ENCODE measurements at places on chromosomes 2 and 18.

- no peak for ATAC-seq
These were observed 1136.0 kb downstream of the SUCLG1 start for GRCh38 chr2:83323038-83323437.

DNA sequence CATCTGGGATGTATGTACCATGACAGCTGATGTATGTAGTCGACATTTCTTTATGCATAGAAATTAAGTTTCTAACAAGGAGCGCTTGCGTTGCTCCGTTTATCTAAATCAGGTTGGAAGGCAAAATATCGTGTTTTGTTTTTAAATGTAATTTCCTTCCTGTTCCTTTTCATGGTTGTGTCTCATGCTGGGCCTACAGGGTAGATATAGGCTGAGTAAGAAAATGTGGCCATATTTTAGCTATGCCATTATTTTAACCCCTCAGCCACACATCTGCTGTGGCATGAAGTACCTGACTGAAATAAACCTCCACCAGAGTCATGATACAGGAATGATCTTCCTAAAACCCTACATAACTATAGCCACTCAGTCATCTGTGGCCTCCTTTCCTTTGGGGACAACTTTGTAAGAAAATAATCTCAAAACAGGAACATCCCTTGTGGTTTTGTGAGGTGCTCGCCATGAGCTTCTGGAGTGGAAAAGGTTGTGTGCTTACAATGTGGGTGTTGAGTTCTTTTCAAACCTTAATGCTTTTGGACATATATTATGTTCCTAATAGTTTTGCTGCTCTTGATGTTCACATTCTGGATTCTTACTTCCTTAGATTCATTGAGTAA, 214.3 kb downstream of the FAM210A start:
- no peak for ATAC-seq

DNA sequence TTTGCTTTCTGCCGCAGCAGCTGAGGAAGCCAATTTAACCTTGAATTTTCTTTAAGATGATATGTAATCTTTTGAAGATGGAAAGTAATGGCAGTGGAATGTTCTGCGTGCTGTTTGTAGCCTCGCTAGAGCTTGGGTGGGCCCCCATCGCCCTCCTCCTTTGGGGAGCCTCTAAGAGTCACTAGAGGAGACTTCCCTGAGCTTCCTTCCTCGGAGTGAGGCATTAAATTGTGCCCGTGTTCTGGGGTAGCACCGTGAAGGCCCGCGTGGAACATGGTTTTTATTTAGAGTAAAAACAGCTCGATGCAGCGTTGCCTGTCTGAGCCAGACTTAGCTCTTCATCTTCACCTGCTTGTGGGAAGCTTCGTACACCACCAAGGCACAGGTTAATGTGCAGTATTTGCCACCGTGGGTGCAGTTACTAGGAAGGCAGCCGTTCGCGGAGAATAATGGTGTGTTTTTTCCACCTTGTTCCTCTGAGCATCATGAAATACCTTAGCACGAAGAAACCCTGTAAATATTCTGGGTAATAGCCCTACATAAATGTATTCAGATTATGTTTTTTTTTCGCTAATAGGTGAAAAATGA, 38.5 kb downstream of the NCK2 start:
- no peak for ATAC-seq

- no peak for ATAC-seq
These were observed 4.2 kb downstream of the ADCY3 start for GRCh38 chr2:24915796-24916195.

DNA sequence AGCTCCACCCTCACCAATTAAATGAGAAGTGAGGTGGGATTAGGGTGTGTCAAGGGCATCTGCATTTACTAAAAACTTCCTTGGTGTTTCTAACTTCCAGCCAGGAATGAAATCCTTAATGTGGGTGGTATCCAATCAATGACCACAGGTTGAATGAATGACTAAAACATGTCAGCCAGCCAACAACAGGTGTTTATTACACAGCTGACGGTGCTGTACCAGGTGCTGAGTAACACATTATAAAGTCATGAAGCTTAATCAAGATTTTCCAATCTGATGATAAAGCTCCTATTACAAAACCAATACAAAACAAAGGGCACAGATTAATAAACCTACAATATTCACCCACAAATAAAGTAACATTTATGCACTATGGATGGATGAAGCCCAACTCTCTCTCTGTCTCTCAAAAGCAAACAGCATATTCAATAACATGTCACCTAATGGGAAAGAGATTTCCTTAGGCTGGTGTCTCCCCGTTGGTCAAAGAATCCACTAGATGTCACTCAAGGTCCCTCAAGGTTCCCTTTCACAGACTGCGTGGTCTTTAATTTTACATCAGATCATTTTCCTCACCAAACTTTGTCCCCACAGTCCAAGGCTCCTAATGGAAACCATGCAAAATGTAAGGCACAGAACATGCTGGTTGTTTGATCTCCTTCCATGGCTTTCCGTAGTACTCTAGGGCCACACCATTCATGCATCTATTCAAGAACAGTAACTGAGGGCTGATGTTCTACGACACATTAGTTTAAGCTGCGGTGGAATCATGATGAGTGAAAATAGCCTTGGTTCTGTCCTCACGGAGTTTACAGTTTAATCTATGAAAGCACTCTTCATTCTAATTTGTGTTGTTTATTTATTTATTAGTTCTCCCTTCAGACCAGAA, 6.4 kb upstream of the PTPN4 start:
- ATAC-seq: peak; percentile 64

GRCh38 chr2:45974762-45975408, 322.3 kb upstream of the EPAS1 start:
- ATAC-seq: no peak

DNA sequence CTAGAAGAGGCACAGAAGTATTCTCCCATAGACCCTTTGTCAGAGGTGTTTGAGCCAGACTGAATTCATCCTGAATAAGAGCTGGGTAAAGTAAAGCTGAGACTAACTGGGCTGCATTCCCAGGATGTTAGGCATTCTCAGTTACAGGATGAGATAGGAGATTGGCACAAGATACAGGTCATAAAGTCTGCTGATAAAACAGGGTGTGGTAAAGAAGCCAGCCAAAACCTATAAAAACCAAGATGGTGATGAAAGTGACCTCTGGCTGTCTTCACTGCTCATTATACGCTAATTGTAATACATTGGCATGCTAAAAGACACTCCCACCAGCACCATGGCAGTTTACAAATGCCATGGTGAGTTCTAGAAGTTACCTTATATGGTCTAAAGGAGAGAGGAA, 364.9 kb upstream of the TMEFF2 start:
- no peak for ATAC-seq

DNA sequence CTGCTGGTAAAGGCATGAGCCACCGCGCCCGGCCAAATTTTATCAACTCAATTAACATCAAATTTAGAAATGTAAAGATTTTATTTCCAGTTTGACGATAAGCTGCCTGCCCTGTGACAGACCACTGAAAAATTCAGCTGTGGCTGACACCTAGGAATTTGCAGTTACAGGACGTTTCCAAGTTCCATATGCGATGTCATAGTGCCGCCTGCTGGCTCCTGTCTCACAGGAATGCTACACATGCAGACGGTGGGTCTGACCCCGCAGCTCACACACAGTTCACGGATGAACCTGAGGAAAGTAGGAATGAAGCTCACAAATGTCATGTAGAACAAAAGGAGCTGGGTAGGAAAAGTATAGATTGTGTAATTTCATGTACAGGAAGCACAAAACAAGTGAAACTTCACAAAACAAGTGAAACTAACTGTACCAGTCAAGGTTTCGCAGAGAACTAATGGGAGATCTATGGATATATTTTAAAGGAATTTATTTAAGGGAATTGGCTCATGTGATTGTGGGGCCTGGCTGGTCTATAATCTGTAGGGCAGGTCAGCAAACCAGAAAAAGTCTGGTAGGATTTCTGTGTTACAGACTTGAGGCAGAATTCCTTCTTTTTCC, 13.2 kb upstream of the SEH1L start:
- ATAC-seq: peak; percentile 83

- no peak for ATAC-seq
These were observed 355.2 kb downstream of the CMPK2 start for GRCh38 chr2:6510532-6510931.

GRCh38 chr2:135851858-135852257, 14.9 kb upstream of the LCT start:
- no peak for ATAC-seq

GRCh38 chr2:172462849-172463381, 35.5 kb downstream of the ITGA6 start:
- peak; percentile 58 for ATAC-seq

DNA sequence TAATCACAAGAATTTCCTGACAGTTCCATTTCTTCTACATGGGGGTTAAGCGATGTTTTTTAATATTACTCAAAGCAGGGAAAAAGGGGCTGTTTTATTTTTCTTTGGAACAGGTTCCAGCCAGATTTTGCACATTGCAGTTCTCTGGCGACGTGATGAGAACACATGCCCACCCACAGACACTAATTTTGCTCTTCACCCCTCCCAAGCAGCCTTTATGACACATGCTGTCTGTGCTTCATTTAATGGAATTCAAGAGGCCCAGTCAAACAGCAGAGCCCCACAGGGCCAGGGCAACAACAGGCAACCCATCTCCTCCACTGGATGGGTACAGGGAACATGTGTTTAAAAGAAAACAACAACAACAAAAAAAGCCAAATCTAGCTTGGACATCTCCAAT, 70.8 kb downstream of the SPRED2 start:
- ATAC-seq: no peak

DNA sequence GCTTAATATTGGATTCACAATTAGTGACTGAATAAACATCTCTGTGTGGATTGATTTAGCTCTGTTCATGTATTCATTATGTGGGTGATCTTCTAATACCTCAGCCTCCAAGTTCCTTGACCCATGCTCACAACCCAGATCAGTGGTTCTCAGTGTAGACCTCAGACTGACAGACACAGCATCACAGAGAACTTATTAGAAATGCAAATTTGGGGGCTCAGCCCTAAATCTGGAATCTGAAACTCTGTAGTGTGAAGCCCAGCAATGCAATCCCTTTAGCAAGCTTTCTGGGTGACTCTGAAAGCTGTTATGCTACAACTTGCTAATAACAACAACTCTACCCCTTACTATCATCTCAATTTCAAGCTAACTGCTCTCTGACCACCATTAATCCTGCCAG, 273.1 kb upstream of the FANCL start:
- ATAC-seq: no peak

DNA sequence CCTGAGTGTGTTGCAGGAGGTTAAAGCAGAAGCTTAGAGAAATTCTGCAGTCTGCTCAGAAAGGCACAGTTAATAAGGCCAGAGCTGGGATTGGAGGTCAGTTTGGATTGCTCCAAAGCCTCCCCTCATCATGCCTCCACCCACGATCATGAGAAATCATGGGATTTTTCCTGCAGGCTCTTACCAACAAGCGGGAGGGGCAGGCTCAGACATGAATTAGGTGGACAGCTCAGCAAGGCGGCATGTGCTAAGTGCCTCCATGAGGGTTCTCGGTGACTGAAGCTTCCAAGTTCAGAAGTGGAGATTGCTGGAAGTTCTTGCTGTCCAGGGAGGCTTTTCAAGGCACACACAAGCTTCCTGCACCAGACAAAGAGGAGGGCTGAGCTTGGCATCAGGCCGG, 163.8 kb downstream of the SETBP1 start:
- no peak for ATAC-seq

GRCh38 chr2:57842531-57842930, 204.1 kb upstream of the VRK2 start:
- ATAC-seq: no peak

- peak; percentile 83 for ATAC-seq
These were observed 228.6 kb upstream of the CHST9 start for GRCh38 chr18:27413495-27414401.

DNA sequence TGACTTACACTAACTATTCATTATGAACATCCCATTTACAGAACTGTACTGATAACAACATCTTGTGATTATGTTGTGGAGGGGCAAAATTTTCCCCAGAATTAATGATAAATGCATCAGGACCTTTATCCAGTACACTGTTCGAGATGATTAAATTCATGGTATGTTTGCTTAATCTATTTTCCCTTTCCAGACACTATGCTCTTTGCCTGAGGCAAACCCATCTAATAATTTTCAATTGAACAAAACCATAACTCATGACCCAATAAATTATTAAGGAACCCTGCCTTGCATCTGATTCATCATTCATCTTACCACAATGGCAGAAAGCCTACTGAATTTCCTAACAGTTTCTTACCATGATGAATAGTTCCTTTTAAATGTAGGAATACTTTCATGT, 385.0 kb downstream of the DSEL start:
- ATAC-seq: no peak

All from esophagus mucosa (tissue), 1 donor.